ENCODE measurements at places on chromosomes 7 and 10. TPM values are rescaled to one million over a fixed set of nuclear protein-coding genes. Genes with fewer than 3 reads are reported as not detected.

Gene FAM171A1
- total RNA-seq: 10.3 TPM

DNA sequence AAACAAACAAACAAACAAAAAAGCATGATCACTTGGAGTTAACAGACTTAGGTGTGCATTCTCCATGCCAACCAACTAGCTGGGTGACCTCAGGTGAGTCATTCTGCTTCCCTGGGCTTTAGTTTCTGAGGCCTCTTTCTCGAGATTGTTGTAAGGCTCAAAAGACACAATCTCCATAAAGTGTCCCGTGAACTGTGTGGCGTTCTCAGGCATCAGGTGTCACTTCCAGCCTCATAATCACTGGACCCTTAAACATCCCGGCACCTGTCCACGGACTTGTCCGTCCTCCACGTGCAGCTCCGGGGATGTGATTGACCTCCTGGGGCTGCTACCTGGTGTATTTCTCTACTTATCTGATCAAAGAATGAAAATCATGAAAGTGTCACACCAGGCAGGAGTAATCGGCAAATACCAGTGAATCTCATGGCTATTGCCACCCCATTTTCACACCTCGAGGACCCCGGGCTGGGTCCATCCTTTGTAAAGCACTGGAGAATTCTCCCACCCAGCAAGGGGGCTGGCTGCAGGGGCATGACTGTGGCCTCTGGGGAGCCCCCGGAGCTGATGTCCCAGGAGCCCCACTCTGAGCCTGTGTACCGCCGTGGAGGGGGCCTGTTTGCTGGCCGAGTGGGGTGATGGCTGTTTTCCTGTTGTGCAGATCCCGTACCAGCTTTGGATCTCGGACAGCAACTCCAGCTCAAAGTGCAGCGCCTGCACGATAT, 189.8 kb upstream of the SH2B2 start:
- DNase-seq: no peak

- no peak for DNase-seq
Measured at GRCh38 chr7:19113855-19114550, 3.4 kb downstream of the TWIST1 start.

DNA sequence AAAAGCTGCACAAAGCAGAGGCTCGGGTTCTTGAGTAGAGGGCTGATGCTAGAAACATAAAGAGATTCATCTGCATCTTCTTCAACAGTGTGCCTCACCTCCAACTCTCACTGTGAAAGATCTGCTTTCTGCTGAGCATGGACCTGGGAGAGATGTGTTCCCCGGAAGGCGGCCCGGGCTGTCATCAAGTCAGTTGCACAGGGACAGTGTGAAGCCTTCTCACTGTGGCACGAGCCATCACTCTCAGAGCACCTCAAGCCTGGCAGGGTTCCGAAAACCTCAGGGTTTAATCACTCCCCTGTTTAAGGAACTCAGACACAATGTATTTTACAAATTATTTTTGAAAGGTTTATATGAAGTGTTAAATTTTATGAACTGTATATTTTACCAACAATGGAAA, 98.7 kb downstream of the RBM20 start:
- DNase-seq: peak; percentile 72

DNA sequence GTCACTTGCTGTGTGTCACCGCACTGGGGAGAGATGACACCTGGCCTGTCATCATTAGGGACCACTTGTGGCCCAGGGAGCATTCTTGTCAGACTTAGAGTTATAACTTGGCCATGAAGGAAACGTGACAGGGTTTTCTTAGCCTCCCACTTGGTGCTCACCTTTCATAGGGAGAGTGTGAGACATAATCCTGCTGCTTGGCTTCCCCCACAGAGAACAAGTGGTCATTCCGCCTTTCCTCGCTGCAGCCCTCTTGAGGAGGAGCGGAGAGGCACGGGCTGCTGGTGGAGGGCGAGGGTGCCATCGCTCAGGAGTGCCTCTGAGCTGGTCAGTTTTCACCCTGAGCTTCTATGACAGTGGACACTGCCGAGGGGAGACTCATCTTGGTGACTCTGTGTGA, 125.0 kb upstream of the GJD4 start:
- DNase-seq: no peak

GRCh38 chr7:101402081-101402779, 39.6 kb downstream of the COL26A1 start:
- no peak for DNase-seq

GRCh38 chr10:92062273-92062672, 138.7 kb downstream of the BTAF1 start:
- DNase-seq: no peak

DNA sequence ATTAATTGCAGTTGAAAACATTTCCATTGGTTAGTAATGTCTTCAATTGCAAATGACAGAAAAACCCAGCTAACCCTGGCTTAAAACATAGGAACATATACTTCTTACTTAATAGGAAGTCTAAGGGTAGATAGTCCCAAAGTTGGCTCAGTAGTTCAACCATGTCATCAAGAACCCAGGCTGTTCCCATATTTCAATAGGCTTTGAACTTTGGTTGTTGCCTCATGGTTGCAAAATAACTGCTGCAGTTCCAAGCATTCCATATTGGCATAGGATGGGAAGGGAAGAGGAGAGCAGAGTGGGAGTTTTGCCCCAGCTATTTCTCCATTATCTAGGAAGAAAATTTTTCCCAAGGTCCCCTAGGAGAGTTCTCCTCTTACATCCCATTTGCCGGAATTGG, 81.4 kb upstream of the EEPD1 start:
- DNase-seq: no peak

- DNase-seq: no peak
Measured at GRCh38 chr7:67901808-67902480, 905.3 kb downstream of the TYW1 start.
